ENCODE measurements at places on chromosomes 13 and 19. TPM values are rescaled to one million over a fixed set of nuclear protein-coding genes. Genes with fewer than 3 reads are reported as not detected.

GNA15 gene
- total RNA-seq = 58.5 TPM

EEF2 gene
- 1,612 TPM for total RNA-seq

ONECUT3 gene
- under 0.01 TPM for total RNA-seq

NLRP5 gene
- not detected for total RNA-seq

ZNF823 gene
- 8.6 TPM for total RNA-seq

TMEM91 gene
- 4.5 TPM for total RNA-seq

PLK5 gene
- 0.09 TPM for total RNA-seq

ZBTB32 gene
- 0.09 TPM for total RNA-seq

ZNF628 gene
- 1.1 TPM for total RNA-seq

GFY gene
- not detected for total RNA-seq

SIAH3 gene
- total RNA-seq = 0.14 TPM

SYCN gene
- total RNA-seq = not detected

F10 gene
- total RNA-seq = 2.7 TPM

TMEM161A gene
- 13.6 TPM for total RNA-seq

ZNF536 gene
- 0.05 TPM for total RNA-seq

ZNF534 gene
- 0.05 TPM for total RNA-seq

SELENOV gene
- 0.19 TPM for total RNA-seq

RGS9BP gene
- 0.76 TPM for total RNA-seq
